Activated T-helper 2 cell treated with anti-CD3 and anti-CD28 coated beads, Interferon-gamma antibody, Interleukin-2, Interleukin-4, amounts not matched to agents 10 μg/mL and 5 μg/mL and 100 μg/mL, durations not matched to agents 14 hours and 24 hours and 36 hours (primary cell): ENCODE measurements at places on chromosomes 3 and 15. TPM values are rescaled to one million over a fixed set of nuclear protein-coding genes. Genes with fewer than 3 reads are reported as not detected.

The CCR9 gene
- not detected in 2 replicates for total RNA-seq

The IL16 gene
- 42.3 and 42.8 TPM in 2 replicates for total RNA-seq

The PRRT3 gene
- 10.7 and 11.3 TPM in 2 replicates for total RNA-seq

The DUOX2 gene
- total RNA-seq = 0.02 TPM in 1 of 2 replicates, not detected in the other

The SNRPN gene
- total RNA-seq = 38.2 and 38.6 TPM in 2 replicates

The IGSF10 gene
- total RNA-seq = not detected in 2 replicates

The LRRC31 gene
- 0.07 TPM in 1 of 2 replicates, not detected in the other for total RNA-seq

The SOX2 gene
- not detected in 2 replicates for total RNA-seq

The NANOGP8 gene
- not detected in 2 replicates for total RNA-seq

The GOLIM4 gene
- total RNA-seq = 17.2 and 18.3 TPM in 2 replicates

DNA sequence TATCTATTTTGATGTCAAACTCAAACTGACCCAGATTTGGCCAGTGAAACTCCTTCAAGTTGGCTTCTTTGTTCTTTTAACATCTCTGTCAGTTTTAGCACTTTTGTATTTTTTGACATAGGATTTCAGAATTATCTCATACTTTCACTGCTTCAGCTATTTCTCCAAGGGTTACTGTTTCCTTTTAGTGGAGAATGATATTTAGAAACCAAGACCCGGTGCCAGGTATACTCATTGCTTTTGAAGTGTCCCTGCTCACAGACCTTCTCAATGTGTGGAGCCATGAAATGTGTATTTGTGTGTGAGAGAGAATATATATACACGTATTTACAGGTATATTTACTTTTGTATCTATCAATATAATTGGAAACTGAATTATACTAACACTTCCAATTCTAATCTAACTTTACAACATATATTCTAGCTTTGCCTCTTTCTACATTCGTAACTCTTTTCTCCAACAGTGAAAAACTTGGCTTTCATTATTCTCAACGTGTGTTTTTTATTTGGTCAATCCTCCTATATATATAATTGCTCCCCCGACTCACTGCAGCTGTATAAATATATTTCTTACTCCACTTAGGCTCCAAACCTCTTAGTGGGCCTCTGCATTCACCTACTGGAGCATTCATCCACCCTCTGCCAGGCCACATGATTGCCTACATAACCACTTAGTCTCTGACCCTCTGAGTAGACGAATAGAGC lies 54.0 kb downstream of the OTOL1 start:
- no peak overlapping the region for H3K27ac ChIP-seq
- no peaks in the 10 kb centered on the region for H3K36me3 ChIP-seq
- no peaks in the 10 kb centered on the region for H3K4me1 ChIP-seq
- peaks cover 2% of the 10 kb centered on the region for H3K27me3 ChIP-seq

- no peaks in the 10 kb centered on the region for H3K36me3 ChIP-seq
- no peak overlapping the region for H3K27ac ChIP-seq
- no peak overlapping the region for H3K4me3 ChIP-seq
- no peaks in the 10 kb centered on the region for H3K27me3 ChIP-seq
- DNase-seq = no peak
These were observed 444.0 kb downstream of the EPHB1 start for GRCh38 chr3:135238871-135239614.

- DNase-seq = no peak
- peaks cover 6% of the 10 kb centered on the region for H3K4me1 ChIP-seq
- H3K27ac ChIP-seq = no peak overlapping the region
- H3K36me3 ChIP-seq = no peaks in the 10 kb centered on the region
- H3K27me3 ChIP-seq = peaks cover 16% of the 10 kb centered on the region
These were observed 25.4 kb downstream of the ISG20 start for GRCh38 chr15:88664151-88664778.

DNA sequence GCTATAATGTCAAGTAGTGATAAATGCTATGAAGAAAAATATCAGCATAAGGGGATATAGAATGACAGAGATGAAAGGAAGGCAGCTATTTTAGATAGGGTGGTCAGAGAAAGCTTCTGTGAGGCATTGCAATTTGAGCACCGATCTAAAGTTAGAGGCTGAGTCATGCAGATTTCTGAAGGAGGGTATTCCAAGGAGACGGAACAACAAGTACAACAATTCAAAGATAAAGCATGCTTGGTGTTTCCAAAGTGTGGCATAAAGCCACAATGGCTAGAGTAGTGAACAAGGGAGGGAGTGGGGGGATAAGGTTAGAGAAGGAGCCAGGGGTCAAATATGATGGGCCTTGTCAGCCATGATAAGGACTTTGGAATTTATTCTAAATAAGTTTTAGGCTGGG lies 71.9 kb downstream of the PFN2 start:
- H3K4me1 ChIP-seq = no peaks in the 10 kb centered on the region
- DNase-seq = no peak

GRCh38 chr3:31891876-31892455 lies 89.1 kb downstream of the OSBPL10 start:
- H3K27me3 ChIP-seq = peaks cover 4% of the 10 kb centered on the region
- no peaks in the 10 kb centered on the region for H3K36me3 ChIP-seq
- H3K4me3 ChIP-seq = no peak overlapping the region
- no peaks in the 10 kb centered on the region for H3K4me1 ChIP-seq
- no peak overlapping the region for H3K27ac ChIP-seq
- no peak for DNase-seq

DNA sequence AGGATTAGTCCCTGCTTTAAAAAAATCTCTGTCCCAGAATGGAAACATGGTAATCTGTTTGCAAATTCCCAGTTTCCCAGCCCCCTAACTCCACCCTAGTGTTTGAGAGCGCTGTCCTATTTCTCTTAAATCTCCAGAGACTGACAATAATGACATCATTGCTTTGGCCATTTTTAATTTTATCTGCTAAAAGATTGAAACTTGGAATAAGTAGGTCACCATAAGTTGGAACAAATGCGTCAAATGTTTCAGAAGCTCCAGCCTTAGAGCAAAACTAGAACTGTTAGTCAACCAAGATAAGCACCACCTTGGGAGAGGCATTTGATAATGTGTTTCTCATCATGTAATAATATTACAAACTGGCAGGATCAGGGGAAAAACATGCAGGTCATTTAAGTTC lies 25.7 kb upstream of the MB21D2 start:
- peaks cover 3% of the 10 kb centered on the region for H3K4me1 ChIP-seq
- no peak overlapping the region for H3K27ac ChIP-seq
- DNase-seq = no peak

GRCh38 chr3:130687327-130687726 lies 59.3 kb downstream of the PIK3R4 start:
- peaks cover 21% of the 10 kb centered on the region for H3K4me1 ChIP-seq
- H3K27ac ChIP-seq = no peak overlapping the region
- no peak for DNase-seq
- H3K36me3 ChIP-seq = peaks cover 59% of the 10 kb centered on the region
- H3K27me3 ChIP-seq = no peaks in the 10 kb centered on the region
- no peak overlapping the region for H3K4me3 ChIP-seq

GRCh38 chr3:141530415-141530768 lies 43.6 kb downstream of the RASA2 start:
- no peaks in the 10 kb centered on the region for H3K27me3 ChIP-seq
- no peak for DNase-seq
- H3K36me3 ChIP-seq = peaks cover 62% of the 10 kb centered on the region
- peak overlapping the region; percentile 43 for H3K27ac ChIP-seq
- peaks cover 34% of the 10 kb centered on the region for H3K4me1 ChIP-seq

GRCh38 chr3:185796431-185797107 lies 28.3 kb downstream of the IGF2BP2 start:
- H3K36me3 ChIP-seq = no peaks in the 10 kb centered on the region
- H3K4me3 ChIP-seq = no peak overlapping the region
- H3K4me1 ChIP-seq = peaks cover 8% of the 10 kb centered on the region
- no peak overlapping the region for H3K27ac ChIP-seq
- peaks cover 4% of the 10 kb centered on the region for H3K27me3 ChIP-seq

GRCh38 chr3:138047596-138048158 lies 37.7 kb downstream of the CLDN18 start:
- no peaks in the 10 kb centered on the region for H3K4me1 ChIP-seq
- no peaks in the 10 kb centered on the region for H3K36me3 ChIP-seq
- H3K27ac ChIP-seq = no peak overlapping the region
- peaks cover 5% of the 10 kb centered on the region for H3K27me3 ChIP-seq

DNA sequence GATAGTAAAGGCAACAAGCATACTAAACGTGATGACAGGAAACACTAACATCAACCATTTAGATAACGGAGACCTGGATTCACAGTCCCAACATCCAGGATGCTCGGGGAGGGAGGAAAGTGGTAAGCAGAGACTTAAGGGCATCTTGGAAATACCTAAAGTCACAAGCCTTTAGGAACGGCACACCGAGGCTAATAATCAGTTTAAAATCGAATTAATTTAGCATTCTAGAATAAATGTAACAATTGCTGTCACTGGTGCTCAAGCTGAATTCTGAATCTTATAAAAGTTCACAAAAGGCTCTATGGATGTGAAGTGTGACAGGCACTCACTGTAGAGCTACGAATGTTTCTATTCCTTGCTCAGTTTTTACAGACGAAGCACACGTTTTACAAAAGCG lies 1.3 kb downstream of the CD47 start:
- peak overlapping the region; percentile 100 for H3K27ac ChIP-seq
- H3K36me3 ChIP-seq = peaks cover 26% of the 10 kb centered on the region
- peak overlapping the region; percentile 99 for H3K4me3 ChIP-seq
- DNase-seq = no peak

DNA sequence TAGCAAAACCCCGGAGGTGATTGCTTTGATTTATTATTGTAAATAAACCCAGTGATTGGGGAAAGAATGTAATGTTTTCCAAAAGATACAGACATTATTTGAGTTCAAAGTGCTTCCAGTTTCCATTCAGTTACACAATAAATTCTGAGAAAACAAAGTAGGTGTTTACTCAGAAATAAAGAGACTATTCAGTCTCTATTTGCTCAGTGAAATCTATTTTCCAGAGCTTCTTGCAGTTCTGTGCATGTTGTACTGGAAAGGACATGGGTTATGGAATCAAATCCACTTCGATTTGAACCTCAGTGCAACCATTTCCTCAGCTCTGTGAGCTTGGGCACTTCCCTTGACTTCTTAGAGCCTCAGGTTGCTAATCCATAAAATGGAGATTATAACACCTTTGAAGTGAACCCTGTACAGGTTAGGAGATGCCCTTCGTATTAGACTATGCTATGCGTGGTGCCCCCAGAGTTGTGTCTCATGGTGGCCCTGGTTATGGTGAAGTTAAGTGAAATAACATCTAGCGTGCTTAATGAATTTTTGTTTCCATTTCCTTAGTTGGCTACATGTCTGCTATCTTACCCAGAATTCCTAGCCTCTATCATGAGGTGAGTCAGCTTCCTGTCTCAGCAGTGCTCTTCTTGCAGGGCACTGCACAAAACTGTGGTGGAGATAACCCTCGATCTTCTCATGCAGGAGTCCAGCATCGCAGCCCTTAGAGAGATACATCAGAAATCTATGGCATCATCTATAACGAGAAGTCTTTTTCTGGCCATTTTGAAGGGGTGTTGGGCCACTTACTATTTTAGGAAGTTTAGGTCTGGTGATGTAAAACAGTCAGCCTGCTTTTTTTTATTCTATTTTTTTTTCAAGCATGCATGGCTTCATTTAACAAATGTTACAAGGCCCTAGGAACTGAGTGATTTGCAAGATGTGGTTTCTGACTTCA lies 97.7 kb downstream of the RPL39L start:
- peak; percentile 61 for DNase-seq
- H3K4me1 ChIP-seq = peaks cover 76% of the 10 kb centered on the region
- H3K36me3 ChIP-seq = peaks cover 83% of the 10 kb centered on the region
- no peaks in the 10 kb centered on the region for H3K27me3 ChIP-seq
- H3K27ac ChIP-seq = peak overlapping the region; percentile 99

- H3K4me1 ChIP-seq = no peaks in the 10 kb centered on the region
- DNase-seq = no peak
- no peaks in the 10 kb centered on the region for H3K36me3 ChIP-seq
- H3K27me3 ChIP-seq = no peaks in the 10 kb centered on the region
- no peak overlapping the region for H3K4me3 ChIP-seq
- no peak overlapping the region for H3K27ac ChIP-seq
These were observed 15.5 kb downstream of the ANO10 start for GRCh38 chr3:43606284-43606683.

GRCh38 chr3:100696161-100696560 lies 13.1 kb upstream of the TFG start:
- H3K4me1 ChIP-seq = no peaks in the 10 kb centered on the region
- DNase-seq = no peak
- no peaks in the 10 kb centered on the region for H3K36me3 ChIP-seq

- no peak overlapping the region for H3K4me3 ChIP-seq
- H3K36me3 ChIP-seq = no peaks in the 10 kb centered on the region
- H3K27ac ChIP-seq = no peak overlapping the region
- H3K27me3 ChIP-seq = peaks cover 13% of the 10 kb centered on the region
- DNase-seq = no peak
These were observed 201.7 kb downstream of the GAP43 start for GRCh38 chr3:115825046-115825445.

- H3K4me1 ChIP-seq = peaks cover 3% of the 10 kb centered on the region
- H3K4me3 ChIP-seq = no peak overlapping the region
- peak; percentile 22 for DNase-seq
- H3K36me3 ChIP-seq = no peaks in the 10 kb centered on the region
- H3K27me3 ChIP-seq = no peaks in the 10 kb centered on the region
These were observed 228.7 kb downstream of the SLCO3A1 start for GRCh38 chr15:92082006-92082843.

GRCh38 chr3:25377042-25377441 lies 51.0 kb upstream of the RARB start:
- H3K4me1 ChIP-seq = no peaks in the 10 kb centered on the region
- H3K36me3 ChIP-seq = no peaks in the 10 kb centered on the region
- DNase-seq = no peak
- no peak overlapping the region for H3K4me3 ChIP-seq

DNA sequence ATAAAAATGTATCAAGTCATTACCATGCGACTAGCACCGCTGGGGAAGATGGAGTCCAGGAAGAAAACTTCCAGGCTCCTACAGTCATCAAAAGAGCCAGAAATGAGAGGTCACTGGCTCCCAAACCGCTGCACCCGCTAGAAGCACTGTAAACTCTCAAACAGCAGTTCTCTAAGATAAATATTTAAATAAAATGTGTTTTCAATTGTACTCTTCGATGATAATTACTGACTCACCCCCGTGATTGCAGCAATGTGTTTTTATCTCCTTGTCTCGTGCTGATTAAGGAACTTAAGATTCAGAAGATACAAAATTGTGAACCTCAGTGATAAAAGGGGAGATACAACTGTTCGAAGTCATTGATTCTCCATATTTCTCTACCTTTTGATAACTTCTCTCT lies 45.8 kb upstream of the FOXP1 start:
- no peaks in the 10 kb centered on the region for H3K4me1 ChIP-seq
- DNase-seq = no peak
- H3K27me3 ChIP-seq = no peaks in the 10 kb centered on the region
- H3K27ac ChIP-seq = no peak overlapping the region
- no peak overlapping the region for H3K4me3 ChIP-seq

DNA sequence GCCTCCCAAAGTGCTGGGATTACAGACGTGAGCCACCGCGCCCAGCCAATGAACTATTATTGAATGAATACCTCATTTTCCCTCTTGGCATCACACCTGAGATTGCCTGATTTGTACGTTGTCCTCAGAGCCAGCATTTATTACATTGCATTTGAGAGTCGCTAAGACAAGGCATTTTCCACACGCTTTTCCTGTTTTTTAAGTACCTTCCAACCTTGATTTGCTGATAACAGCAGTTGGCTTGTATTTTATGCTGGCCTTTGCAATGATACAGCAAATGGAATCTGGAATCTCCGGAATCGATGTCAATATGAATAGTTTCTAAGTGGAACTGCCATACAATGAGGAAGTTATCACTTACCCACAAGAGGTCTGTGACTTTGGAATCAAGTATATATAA lies 15.7 kb upstream of the CNBP start:
- no peak overlapping the region for H3K27ac ChIP-seq
- DNase-seq = no peak
- no peak overlapping the region for H3K4me3 ChIP-seq
- H3K27me3 ChIP-seq = no peaks in the 10 kb centered on the region
- H3K36me3 ChIP-seq = no peaks in the 10 kb centered on the region
